T follicular helper cell (primary cell): ENCODE measurements at places on chromosomes 4 and X.

DNA sequence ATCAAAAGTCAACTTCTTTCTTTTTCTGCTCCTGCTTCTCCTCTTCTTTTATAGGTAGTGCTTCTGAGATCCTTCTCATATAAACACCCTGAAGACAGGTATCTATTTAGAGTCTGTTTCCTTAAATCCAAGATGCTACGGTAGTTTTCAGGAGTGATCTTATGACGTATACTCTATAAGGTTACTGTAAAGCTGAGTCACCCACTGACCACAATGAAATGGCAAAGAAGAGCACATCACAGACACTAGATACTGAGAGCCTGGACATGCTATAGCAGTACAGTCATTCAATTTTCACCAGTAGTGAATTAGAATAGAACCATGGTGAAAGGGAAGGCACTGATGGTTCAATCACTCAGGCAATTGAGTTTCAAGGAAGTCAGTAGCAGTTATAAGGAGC lies 412.5 kb downstream of the ADAM29 start:
- DNase-seq, result no peak

- DNase-seq, result peak; percentile 6
Observed at GRCh38 chrX:55135171-55135570, 46.4 kb downstream of the PAGE2 start.

DNA sequence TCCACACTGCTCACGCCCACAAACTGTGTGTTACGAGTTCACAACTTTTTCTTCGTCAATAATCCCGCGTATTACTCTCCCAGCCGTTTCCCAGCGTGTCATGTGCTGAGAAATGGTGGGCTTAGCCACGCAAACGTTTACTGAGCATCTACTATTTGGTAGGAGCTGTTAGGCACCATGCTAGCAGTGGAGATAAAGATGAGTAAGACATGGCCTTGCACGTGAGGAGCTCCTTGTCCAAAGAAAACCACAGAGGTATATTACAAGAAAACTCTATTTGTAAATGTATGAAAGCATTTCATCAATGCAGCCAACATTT lies 821 bp upstream of the TMEM128 start:
- no peak for DNase-seq

GRCh38 chr4:147286846-147287587 lies 193.9 kb upstream of the EDNRA start:
- DNase-seq, result no peak

GRCh38 chrX:17984415-17984814 lies 123.3 kb upstream of the RAI2 start:
- no peak for DNase-seq

GRCh38 chrX:69297506-69297905 lies 132.3 kb upstream of the PJA1 start:
- DNase-seq, result no peak

- no peak for DNase-seq
Observed at GRCh38 chrX:7318241-7318640, 170.3 kb upstream of the PUDP start.

- no peak for DNase-seq
Observed at GRCh38 chr4:95540227-95540626, 8.5 kb downstream of the UNC5C start.

- no peak for DNase-seq
Observed at GRCh38 chr4:158446106-158446505, 75.6 kb upstream of the RXFP1 start.

GRCh38 chrX:46327566-46328115 lies 217.6 kb downstream of the ZNF674 start:
- DNase-seq, result no peak

- peak; percentile 70 for DNase-seq
Observed at GRCh38 chrX:56802921-56803849, 74.1 kb downstream of the NBDY start.

GRCh38 chrX:18885328-18886004 lies 98.4 kb downstream of the PHKA2 start:
- no peak for DNase-seq

GRCh38 chrX:16162391-16162790 lies 4.9 kb upstream of the MAGEB17 start:
- no peak for DNase-seq

DNA sequence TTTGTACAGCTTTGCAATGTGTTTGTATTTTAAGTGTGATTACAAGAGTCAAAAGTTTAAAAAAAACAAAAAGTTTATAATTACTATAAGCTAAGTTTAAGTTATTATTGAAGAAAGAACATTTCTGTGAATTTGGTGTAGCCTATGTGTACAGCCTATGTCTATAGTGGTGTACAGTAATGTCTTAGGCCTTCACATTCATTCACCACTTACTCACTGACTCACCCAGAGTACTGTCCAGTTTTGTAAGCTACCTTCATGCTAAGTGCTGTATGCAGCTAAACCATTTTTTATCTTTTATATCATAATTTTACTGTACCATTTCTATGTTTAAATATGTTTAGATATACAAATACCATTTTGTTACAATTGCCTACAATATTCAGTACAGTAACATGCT lies 182.3 kb downstream of the RPA4 start:
- no peak for DNase-seq

GRCh38 chr4:68410149-68410548 lies 37.1 kb upstream of the TMPRSS11E start:
- DNase-seq, result no peak

DNA sequence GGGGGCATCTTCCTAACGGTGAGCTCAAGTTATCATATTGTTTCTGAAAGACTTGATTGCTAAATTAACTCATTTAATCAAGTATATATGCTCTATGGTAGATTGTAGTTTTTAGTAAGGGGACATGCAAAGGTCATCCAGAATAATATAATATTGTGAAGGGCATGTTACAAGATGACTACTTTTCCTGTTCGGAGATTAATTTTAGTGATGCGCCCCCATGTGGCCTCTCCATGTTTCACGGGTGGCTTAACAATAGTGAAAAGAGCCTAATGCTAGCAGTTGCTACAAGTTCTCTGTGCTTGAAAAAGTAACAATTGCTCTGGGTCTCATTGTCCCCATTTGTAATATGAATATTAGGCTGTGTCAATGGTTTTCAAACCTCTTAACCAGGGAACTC lies 12.2 kb downstream of the SMPX start:
- DNase-seq, result peak; percentile 11

DNA sequence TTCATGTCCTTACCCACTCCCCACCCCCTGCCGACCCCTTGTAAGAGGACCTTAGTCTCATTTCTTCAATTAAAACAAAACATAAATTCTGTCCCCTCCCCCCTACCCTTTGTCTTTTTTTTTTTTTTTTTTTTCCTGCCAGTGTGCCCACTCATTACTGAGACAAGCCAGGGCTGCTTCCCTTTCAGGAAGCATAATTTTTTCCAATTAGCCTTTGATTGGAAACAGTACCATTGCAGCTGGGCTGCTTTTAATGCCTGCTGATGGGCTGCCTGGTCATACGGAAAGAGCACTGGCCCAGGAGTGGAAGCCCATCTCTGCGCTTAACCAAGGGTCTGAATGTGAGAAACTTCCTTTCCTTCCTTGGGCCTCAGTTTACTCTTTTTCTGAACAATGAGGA lies 18.6 kb upstream of the CAPN6 start:
- no peak for DNase-seq

DNA sequence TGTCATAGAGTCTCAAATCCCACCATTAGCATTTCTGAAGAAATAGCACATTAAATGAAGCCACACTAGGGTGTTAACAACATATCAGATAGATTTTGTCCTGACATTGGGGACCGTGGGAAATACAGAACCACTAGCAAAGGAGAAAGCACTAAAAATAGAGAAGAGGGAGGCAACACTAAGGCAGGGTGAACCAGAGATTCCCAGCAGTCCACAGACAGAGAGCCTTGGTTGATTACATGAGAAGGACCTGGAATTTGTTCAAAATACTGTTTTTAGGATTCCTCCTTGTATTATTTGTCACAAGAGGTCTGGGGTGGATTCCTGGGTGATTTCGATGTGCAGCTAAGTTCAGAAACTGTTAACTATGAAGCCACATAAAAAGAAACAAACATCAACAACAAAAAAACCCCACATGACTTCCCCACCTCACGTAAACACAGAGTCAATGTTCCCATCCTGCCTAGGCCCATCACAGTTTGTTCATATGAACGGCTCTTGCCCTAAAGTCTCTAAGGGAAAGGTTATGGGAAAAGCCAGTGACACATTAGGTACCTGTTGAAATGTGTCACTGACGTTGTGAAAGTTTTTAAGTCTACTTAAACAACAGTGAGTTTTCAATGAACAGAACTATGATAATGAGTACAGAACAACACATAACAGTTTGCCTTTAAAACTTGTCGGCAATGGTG lies 23.6 kb upstream of the GRSF1 start:
- no peak for DNase-seq

DNA sequence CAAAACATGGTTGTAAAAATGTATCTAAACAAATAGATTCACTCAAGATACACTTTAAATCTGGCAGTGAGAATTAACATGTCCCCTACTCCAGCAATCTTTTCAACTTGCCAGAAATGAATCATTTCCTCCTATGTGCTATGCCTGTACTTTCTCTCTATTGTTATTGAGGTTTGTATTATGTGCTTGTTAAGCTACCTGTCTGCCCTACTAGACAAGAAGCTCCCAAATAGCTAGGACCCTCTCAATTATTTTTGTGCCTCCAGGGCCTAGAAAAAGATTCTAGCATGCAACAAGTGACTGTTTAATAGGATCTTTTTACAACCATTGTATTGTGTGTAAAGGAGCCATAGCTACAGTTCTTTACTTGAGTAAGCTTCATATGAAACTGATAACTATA lies 3.5 kb upstream of the SAP30 start:
- DNase-seq, result no peak

DNA sequence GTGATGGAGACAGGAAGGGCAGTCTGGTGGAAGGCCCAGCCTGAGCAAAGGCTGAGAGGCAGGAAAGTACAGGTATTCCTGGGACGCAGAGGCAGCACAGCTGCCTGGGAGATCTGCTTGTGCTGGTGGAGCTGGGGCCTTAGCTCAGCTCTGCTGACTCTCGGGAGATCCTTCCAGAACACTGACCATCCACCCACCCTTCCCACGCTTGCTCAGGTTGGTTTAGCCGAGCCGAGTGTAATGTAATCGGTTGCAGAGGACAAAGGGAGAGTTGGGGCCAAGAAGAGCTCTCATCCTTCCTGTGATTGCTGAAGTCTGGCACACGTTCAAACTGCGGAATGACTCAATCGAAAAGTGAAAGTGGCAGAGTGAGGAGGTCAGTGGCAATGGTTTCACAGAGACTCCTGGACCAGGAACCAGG lies 43.1 kb upstream of the GPR78 start:
- DNase-seq, result no peak

DNA sequence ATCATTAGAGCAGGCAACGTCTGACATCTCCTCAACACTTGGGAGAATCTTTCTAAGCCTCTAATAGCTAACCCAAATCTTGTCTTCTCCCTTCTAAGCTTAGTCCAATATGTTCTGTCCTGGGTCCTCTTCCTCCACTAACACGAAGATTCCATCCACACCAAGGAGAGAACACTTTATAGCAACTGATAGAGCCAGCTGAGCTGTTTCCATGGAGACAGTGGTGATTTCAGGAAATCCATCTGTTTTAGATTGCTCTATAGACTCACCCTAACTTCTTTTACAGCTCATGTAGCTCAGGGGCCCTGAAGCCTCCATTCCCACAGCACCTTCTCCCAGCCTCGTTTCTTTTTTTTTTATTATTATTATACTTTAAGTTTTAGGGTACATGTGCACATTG lies 37.4 kb downstream of the SCD5 start:
- DNase-seq, result no peak

DNA sequence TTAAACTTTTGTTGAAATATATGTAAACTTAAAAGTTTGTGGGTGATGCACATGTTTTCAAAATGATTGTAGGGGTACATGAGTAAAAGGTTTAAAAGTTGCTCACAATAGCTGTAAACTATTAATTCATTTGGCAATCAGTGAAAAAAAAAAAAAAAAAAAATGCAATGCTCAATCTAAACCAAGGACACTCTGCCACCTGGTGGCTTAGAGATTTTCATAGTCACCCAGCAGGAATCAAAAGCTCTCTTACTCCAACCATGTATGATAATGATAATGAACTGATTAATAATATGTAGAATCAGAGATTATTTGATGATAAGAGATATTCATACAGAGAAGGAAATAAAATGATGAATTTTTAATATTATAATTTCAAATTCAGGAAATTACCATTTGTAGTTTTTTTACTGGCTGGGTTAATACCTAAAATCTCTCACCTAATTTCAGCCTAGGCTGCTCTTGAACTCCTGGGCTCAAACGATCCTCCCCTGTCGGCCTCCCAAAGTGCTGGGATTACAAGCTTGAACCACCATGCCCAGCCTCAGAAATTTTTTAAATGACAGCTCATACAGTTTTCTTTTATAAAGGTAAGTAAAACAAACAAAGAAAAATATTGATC lies 46.9 kb upstream of the SLC25A4 start:
- no peak for DNase-seq

- DNase-seq, result no peak
Observed at GRCh38 chr4:122617597-122618593, 3.0 kb downstream of the IL21 start.

- DNase-seq, result no peak
Observed at GRCh38 chr4:8747467-8748235, 124.0 kb downstream of the HMX1 start.

GRCh38 chr4:106647451-106647850 lies 278.9 kb upstream of the GIMD1 start:
- no peak for DNase-seq

GRCh38 chrX:10620121-10620699 lies at the start of gene MID1:
MID1 (minus strand) TSS chrX:10620585; CDS start chrX:10567547, 53,038 bp downstream.
- no peak for DNase-seq

GRCh38 chr4:57154191-57154590 lies 44.0 kb upstream of the IGFBP7 start:
- no peak for DNase-seq

GRCh38 chr4:68369142-68369805 lies 19.4 kb upstream of the YTHDC1 start:
- no peak for DNase-seq
